ENCODE measurements at places on chromosomes 6 and 20.
A peak's percentile ranks its signal among the peaks of the same experiment; 100 is the strongest.

DNA sequence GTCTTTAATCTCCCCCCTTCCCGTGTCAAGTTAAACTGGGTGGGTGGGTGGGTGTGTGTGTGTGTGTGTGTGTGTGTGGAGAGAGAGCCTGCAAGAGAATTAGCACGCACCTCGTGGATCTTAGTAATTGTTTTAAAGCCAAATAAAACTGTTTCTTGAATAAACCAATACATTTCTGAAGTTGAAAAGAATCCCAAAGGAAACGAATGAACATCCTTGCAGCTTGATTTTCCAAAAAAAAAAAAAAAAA is 381 bp upstream of the BICRAL start:
- no peaks in the 10 kb centered on the region for H3K27me3 ChIP-seq
- H3K4me3 ChIP-seq, result no peak overlapping the region
- no peaks in the 10 kb centered on the region for H3K36me3 ChIP-seq
- H3K4me1 ChIP-seq, result peaks cover 37% of the 10 kb centered on the region
- DNase-seq, result no peak

DNA sequence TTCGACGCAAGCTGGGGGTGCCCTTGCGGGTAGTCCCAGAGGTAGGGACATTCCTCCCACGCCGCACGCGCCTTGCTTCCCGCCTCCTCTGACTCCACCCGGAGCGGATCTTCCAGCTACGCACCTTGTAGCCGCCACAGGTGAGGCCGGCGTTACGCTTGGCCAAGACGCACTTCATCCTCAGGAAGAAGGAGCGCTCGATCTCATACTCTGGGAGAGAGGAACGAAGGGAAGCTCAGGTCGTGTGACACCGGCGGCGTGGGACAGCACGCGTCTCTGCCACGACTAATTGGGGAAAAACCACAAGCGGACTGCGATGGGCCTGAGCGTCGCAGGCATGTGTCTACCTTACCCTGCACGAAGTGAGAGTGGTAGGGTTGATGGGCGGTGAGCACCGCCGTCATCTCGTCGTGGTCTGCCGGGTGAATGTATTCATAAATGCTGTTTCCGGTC is 15.5 kb downstream of the SIM1 start:
- H3K27ac ChIP-seq, result no peak overlapping the region
- no peak overlapping the region for H3K4me3 ChIP-seq
- H3K36me3 ChIP-seq, result no peaks in the 10 kb centered on the region
- H3K4me1 ChIP-seq, result no peaks in the 10 kb centered on the region

- no peak overlapping the region for H3K27ac ChIP-seq
- no peaks in the 10 kb centered on the region for H3K27me3 ChIP-seq
- no peak for DNase-seq
- no peak overlapping the region for H3K4me3 ChIP-seq
These were observed 628.2 kb downstream of the COL12A1 start for GRCh38 chr6:74577619-74578018.

DNA sequence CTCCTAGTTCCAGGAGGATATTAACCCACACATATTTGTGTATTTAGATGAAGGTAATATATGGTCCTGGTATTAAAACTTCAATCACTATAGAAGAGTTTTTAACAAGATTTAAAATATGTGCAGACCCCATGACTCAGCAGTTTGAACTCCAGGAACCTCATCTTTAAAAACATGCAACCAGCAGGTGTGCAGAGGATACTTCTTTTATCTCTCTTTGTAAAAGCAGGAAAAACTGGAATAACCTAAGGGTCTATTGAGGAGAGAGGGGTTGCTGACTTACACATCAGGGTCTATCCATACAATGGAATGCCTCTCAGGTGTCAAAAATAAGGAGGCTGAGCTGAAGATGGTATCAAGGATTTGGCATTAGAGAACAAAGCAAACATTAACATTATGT is 36.9 kb upstream of the TFAP2C start:
- no peaks in the 10 kb centered on the region for H3K4me1 ChIP-seq
- H3K27me3 ChIP-seq, result peaks cover 37% of the 10 kb centered on the region
- no peak overlapping the region for H3K4me3 ChIP-seq
- H3K36me3 ChIP-seq, result peaks cover 3% of the 10 kb centered on the region
- no peak overlapping the region for H3K27ac ChIP-seq
- DNase-seq, result no peak

- peaks cover 3% of the 10 kb centered on the region for H3K4me1 ChIP-seq
- DNase-seq, result no peak
- no peaks in the 10 kb centered on the region for H3K27me3 ChIP-seq
These were observed 288.3 kb downstream of the KHDC1L start for GRCh38 chr6:72936766-72937559.

DNA sequence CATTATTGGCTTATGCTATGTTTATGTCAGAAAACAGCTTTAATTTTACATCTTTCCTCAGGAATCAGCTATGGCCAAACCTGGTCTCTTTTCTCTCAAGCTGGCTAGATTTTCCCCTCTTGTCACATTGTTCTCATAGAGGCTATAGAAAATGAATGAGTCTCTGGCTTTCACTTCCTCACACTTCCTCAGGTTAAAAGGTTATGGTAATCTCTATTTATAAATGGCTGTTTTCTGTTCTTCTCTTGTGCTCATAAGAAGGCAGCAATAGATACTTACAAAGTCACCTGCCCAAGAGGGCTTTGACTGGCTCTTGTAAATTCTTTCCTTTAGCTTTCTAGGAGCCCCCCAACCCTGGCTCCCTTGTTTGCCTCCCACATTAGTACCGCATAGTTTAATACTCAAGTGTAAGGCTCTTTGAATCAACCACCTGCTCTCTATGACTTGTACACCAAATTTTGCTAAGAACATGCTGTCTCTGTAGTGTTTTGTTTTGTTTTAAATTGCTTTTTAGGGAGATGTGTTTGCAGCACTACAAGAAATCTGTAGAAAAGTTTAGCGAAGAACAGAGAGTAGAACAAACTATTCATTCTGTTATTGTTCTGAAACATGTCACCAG is 897.4 kb upstream of the CITED2 start:
- no peaks in the 10 kb centered on the region for H3K27me3 ChIP-seq
- no peaks in the 10 kb centered on the region for H3K36me3 ChIP-seq
- H3K4me3 ChIP-seq, result no peak overlapping the region
- H3K4me1 ChIP-seq, result no peaks in the 10 kb centered on the region
- H3K27ac ChIP-seq, result no peak overlapping the region
- DNase-seq, result no peak

GRCh38 chr20:33621717-33622400 is 40.3 kb upstream of the C20orf144 start:
- H3K27ac ChIP-seq, result peak overlapping the region; percentile 67
- no peak overlapping the region for H3K4me3 ChIP-seq
- H3K27me3 ChIP-seq, result no peaks in the 10 kb centered on the region
- H3K4me1 ChIP-seq, result peaks cover 21% of the 10 kb centered on the region
- H3K36me3 ChIP-seq, result peaks cover 19% of the 10 kb centered on the region
- no peak for DNase-seq

DNA sequence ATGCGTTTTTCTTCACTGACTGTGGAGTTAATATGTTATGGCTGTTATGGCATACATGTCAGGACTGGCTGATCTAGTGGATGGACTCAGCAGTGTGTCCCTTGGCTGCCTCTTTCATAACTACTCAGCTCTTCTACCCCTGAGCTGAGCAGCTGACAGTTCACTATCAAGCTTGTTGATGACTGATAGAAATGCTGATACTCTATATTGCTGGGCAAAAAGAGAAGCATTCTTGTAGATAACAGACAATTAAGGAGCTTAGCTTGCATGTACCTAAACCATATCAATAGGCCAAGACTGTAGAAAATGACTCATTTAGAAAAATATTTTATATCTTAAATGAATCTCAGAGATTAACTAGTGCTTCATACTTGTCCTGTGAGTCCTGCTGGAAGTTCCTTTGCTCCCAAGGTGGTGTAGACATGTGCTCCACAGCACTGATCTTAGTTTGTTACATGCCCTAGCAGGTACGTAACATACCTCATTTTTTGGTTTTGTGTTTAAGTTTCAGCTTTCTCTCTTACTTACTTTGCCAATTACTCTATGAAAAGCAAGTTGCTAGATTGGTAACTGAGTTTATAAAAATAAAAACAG is 236.9 kb downstream of the GMDS start:
- H3K4me1 ChIP-seq, result peaks cover 3% of the 10 kb centered on the region
- no peaks in the 10 kb centered on the region for H3K27me3 ChIP-seq
- H3K27ac ChIP-seq, result no peak overlapping the region
- H3K36me3 ChIP-seq, result no peaks in the 10 kb centered on the region

DNA sequence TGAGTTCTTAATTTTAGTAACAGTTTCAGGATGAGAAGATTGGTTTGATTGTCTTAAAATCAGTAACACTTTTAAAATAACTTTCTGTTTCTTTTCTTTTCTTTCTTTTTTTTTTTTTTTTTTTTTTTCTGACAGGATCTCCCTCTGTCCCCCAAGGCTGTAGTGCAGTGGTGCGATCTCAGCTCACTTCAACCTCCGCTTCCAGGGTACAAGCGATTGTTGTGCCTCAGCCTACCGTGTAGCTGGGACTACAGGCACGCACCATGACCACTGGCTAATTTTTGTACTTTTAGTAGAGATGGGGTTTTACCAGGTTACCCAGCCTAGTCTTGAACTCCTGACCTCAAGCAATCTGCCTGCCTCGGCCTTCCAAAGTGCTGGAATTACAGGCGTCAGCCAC is 33.7 kb upstream of the KCNQ5 start:
- no peak for DNase-seq
- no peaks in the 10 kb centered on the region for H3K36me3 ChIP-seq
- no peaks in the 10 kb centered on the region for H3K4me1 ChIP-seq
- no peak overlapping the region for H3K4me3 ChIP-seq
- no peaks in the 10 kb centered on the region for H3K27me3 ChIP-seq

DNA sequence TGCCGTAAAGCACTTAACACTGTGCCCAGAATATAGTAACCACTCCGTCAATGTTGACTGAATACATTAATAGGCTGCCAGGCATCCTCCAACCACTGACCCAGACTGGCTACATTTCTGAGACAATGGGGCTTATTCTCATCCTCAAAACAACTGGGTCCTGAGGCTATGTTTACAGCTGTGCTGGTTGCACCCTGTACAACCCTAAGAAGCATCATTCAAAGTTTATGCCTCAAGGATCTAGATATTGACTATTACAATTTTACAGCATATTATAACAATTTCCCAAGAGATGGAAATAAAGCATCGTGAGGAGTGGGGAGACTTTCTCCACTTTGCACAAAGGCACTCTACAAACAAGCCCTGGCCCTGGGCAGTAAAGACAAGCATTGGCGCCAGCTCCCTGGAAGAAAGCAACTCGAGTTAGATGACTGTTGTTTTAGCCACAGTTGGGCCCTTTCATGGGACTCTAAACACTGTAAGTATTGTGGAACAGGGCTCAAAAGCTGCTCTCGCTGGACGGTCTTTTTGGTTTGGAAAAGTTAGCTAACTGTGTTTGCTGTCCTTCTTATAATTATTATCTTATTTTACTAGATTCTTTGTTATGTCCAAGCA is 30.2 kb downstream of the MYLIP start:
- no peak overlapping the region for H3K4me3 ChIP-seq
- H3K36me3 ChIP-seq, result peaks cover 20% of the 10 kb centered on the region
- H3K4me1 ChIP-seq, result peaks cover 13% of the 10 kb centered on the region
- no peaks in the 10 kb centered on the region for H3K27me3 ChIP-seq
- H3K27ac ChIP-seq, result no peak overlapping the region
- DNase-seq, result no peak

- DNase-seq, result no peak
- H3K4me1 ChIP-seq, result peaks cover 11% of the 10 kb centered on the region
- H3K4me3 ChIP-seq, result no peak overlapping the region
- peaks cover 10% of the 10 kb centered on the region for H3K36me3 ChIP-seq
- no peaks in the 10 kb centered on the region for H3K27me3 ChIP-seq
These were observed 24.5 kb downstream of the FIG4 start for GRCh38 chr6:109715616-109716015.

DNA sequence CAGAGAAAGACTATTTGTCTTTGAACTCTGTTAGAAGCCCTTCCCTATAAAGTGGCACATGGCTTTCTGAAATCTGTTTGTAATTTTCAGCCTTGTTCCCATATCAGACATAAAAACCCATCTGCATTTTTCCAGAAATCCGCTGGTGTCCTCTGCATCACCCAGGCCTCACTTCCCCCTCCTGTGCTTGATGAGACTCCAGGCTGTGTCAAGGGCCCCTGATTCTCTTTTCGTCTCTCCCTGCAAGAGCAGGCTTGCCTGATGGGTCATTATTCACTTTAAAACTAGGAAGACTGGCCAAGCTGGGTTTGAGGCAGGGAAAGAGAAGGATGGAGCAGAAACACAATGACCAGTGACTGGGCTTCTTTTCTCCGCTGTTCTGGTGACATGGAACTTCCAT is 10.6 kb upstream of the PROKR2 start:
- H3K4me3 ChIP-seq, result no peak overlapping the region
- DNase-seq, result no peak
- H3K4me1 ChIP-seq, result no peaks in the 10 kb centered on the region
- H3K27me3 ChIP-seq, result peaks cover 86% of the 10 kb centered on the region
- H3K36me3 ChIP-seq, result no peaks in the 10 kb centered on the region
- H3K27ac ChIP-seq, result no peak overlapping the region

DNA sequence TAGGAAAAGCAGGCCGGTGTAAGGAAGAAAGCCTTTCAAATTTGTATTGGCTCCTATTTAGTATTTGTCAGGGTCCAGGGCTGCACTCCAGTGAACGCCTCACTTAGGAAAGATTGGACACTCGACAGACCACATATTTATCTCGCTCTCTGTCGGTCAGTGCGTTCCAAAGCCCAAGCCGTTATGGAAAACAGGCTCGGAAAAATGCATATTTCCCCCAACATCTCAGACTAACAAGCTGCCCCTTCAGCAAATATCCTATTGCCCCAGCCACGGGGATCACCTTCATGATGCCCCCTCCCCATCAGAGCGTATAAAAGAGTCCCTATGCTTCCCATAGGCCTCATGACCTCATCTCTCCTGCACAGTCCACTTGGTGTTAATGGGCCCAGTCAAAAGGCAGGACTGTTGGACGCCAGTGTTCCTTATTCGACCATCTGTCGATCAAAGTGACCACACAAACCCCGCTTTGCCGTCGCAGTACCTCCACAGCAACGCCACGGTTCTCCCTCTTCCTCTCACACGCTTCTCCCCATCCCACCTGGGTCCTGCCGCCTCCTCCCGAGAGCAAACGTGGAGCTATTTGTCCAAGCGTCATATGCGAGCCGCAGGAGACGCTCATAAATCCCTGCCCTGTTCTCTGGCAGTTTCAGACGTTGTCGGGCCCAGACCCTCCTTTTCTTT is 63.3 kb downstream of the NPEPL1 start:
- DNase-seq, result no peak
- H3K4me3 ChIP-seq, result no peak overlapping the region
- H3K27me3 ChIP-seq, result peaks cover 20% of the 10 kb centered on the region
- H3K36me3 ChIP-seq, result no peaks in the 10 kb centered on the region
- H3K4me1 ChIP-seq, result no peaks in the 10 kb centered on the region

DNA sequence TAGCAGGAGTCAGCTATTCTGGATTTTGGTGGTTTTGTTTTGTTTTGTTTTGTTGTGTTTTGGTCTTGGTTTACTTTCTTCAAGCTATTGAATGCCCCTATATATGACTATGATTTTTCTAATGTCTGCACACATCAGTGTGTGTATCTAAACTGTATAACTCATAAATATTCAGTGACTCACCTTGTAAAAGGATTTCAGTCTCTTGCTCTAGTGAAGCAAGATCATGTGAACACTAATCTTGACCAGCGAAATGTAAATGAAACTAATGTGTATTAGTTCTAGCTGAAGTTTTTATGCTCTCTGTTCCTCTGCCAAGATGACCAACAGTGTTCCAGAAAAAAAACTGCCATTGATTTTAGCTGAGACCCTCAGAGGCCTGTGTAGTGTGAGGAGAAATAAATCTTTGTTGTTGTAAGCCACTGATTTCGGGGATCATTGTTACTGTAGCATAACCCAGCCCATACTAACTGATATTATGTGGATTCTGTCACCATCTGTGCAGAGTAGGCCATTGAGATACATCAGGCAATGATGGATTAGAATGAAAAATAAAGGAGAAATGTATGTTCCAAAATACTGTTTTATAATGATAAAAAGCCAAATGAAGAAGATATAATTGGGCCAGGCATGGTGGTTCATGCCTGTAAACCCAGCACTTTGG is 11.5 kb upstream of the BTBD9 start:
- DNase-seq, result no peak
- H3K4me3 ChIP-seq, result no peak overlapping the region
- no peaks in the 10 kb centered on the region for H3K4me1 ChIP-seq
- no peak overlapping the region for H3K27ac ChIP-seq
- peaks cover 6% of the 10 kb centered on the region for H3K36me3 ChIP-seq
- H3K27me3 ChIP-seq, result no peaks in the 10 kb centered on the region

Data from effector memory CD8-positive, alpha-beta T cell (primary cell).